Left renal pelvis (tissue), 4 donors: ENCODE measurements at places on chromosomes 16 and 17. TPM values are rescaled to one million over a fixed set of nuclear protein-coding genes. Genes with fewer than 3 reads are reported as not detected.

Gene WRAP53
- polyA plus RNA-seq = 9.0 TPM

Gene CUEDC1
- 44.6 TPM for polyA plus RNA-seq

Gene ARHGAP44
- polyA plus RNA-seq = 9.0 TPM

Gene EVI2A
- 1.5 TPM for polyA plus RNA-seq

Gene HOXB1
- 0.37 TPM for polyA plus RNA-seq

Gene HOXB6
- 96.8 TPM for polyA plus RNA-seq

Gene SULT1A2
- polyA plus RNA-seq = 2.1 TPM

Gene MAPT
- polyA plus RNA-seq = 8.6 TPM

Gene CCDC78
- 3.5 TPM for polyA plus RNA-seq

Gene PCYT2
- 39.6 TPM for polyA plus RNA-seq

Gene BLMH
- 93.6 TPM for polyA plus RNA-seq

Gene SLC16A13
- polyA plus RNA-seq = 1.5 TPM

Gene PRR35
- 21.7 TPM for polyA plus RNA-seq

Gene TNRC6C
- polyA plus RNA-seq = 15.1 TPM

Gene TMED6
- polyA plus RNA-seq = 3.7 TPM

Gene KRT27
- 0.53 TPM for polyA plus RNA-seq

Gene ZFP3
- polyA plus RNA-seq = 15.8 TPM

Gene ACSM2A
- polyA plus RNA-seq = 68.7 TPM

Gene PLA2G10
- not detected for polyA plus RNA-seq

Gene SMIM36
- polyA plus RNA-seq = not detected

Gene WSB1
- polyA plus RNA-seq = 196 TPM

Gene DNAH17
- polyA plus RNA-seq = 4.8 TPM

Gene GGT6
- 11.3 TPM for polyA plus RNA-seq

Gene CSH2
- 0.17 TPM for polyA plus RNA-seq

Gene CES1
- 2.1 TPM for polyA plus RNA-seq

Gene MSLN
- 11.6 TPM for polyA plus RNA-seq

Gene ITGAX
- polyA plus RNA-seq = 0.96 TPM

Gene IST1
- polyA plus RNA-seq = 313 TPM

Gene NPIPA8
- polyA plus RNA-seq = 48.1 TPM

Gene HBA1
- polyA plus RNA-seq = 453 TPM

Gene CTRL
- 5.3 TPM for polyA plus RNA-seq

Gene ZP2
- 0.07 TPM for polyA plus RNA-seq

Gene HS3ST4
- polyA plus RNA-seq = 0.49 TPM

Gene SLFN14
- 0.11 TPM for polyA plus RNA-seq

Gene CENPX
- 35.6 TPM for polyA plus RNA-seq

Gene KRT15
- polyA plus RNA-seq = 1.8 TPM

Gene PRCD
- polyA plus RNA-seq = 3.5 TPM

Gene KCTD11
- 12.1 TPM for polyA plus RNA-seq

Gene SPIRE2
- polyA plus RNA-seq = 8.3 TPM

Gene SLC5A11
- 6.7 TPM for polyA plus RNA-seq

Gene BAHCC1
- polyA plus RNA-seq = 17.1 TPM

Gene PRSS36
- polyA plus RNA-seq = 2.4 TPM

Gene CCDC43
- 33.6 TPM for polyA plus RNA-seq

Gene TEKT1
- polyA plus RNA-seq = not detected

Gene IFT20
- 67.3 TPM for polyA plus RNA-seq

Gene SCNN1B
- polyA plus RNA-seq = 0.53 TPM

Gene KRTAP2-3
- not detected for polyA plus RNA-seq

Gene PPM1E
- 4.6 TPM for polyA plus RNA-seq

Gene HNF1B
- polyA plus RNA-seq = 112 TPM

Gene AIPL1
- polyA plus RNA-seq = 0.08 TPM

Gene IL32
- 45.5 TPM for polyA plus RNA-seq

Gene NUDT21
- polyA plus RNA-seq = 121 TPM

Gene SULT1A3
- polyA plus RNA-seq = 9.6 TPM

Gene TBC1D3B
- 18.7 TPM for polyA plus RNA-seq

Gene ZSCAN10
- polyA plus RNA-seq = not detected

Gene SMIM22
- 11.8 TPM for polyA plus RNA-seq

Gene LGALS9C
- polyA plus RNA-seq = 0.20 TPM
